ENCODE measurements at places on chromosomes 5 and 9.

GRCh38 chr5:68843624-68844364, 250.0 kb upstream of the SLC30A5 start:
- DNase-seq, result no peak

GRCh38 chr5:127331890-127332649, 41.5 kb downstream of the MEGF10 start:
- no peak for DNase-seq

DNA sequence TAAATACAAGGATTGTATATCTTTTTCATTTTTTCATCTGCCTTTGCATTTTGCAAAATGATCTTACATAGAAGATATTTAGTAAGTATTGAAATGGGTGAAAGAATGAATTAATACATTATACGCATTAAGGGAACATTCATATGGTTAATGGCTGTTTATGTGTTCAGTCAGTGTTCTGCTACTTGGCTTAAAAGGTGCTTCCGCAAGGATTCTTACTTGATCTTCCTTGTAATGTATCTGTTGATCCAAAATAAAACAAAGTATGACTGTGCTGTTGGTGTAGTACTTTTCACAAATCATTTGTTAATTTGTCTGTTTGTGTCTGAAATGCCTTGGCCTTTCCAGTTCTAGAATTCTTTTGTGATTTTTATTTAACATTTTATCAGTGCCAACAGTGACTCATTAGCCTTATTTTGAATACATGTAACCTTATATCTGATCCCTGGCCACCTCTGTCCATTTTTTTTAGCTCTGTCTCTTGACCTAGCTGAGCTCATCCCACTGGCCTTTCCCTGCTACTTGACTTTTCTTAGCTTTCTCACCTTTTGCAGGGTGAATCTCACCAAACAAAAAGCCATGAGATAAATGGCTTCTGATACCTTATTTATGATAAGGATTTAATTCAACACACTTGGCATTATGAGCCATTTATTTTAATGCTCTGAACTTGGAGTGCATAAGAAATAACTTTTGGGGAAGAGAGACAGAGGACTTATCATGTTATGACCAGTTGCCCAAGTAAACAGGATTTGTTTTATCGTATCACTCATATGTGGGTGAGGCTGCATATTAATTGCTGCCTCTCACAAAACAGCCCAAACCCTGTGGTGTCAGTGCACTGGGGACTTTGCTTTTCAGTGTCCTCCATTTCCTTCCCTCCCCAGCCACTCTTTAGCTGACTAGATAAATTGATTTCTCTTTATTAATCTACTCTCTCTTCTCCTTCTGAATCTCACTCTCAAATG, 340.3 kb downstream of the KDM4C start:
- no peak for DNase-seq

GRCh38 chr9:132993511-132993939, 15.0 kb downstream of the GFI1B start:
- DNase-seq, result no peak

DNA sequence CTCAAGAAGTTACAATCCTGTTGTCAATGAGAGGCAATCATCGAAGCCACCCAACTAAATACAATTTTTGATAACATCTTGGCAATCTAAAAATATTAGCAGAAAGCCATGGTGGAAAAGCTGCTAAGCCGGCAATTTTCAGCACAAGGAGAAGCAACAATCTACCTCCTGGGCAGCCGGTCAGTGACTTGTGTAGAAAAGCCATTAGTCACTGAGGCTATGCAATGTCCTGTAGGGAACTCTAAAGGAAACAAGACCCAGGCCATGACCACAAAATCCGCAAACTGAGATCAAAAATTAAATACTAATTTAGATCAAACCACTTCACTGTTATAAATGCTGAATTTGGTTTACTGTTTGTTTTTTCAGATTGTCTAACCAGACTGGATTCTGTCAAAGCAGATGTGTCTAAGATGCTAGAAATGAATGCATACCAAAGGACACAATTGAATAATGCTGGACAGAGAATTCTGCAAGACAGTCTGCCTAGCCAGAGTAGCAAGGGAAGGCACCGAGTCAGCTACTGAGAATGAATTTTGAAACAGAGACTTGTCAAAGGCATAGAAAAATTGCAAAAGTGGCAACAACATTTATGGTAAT, 384.8 kb downstream of the PRELID2 start:
- no peak for DNase-seq
